Stimulated activated CD4-positive, alpha-beta T cell treated with anti-CD3 and anti-CD28 coated beads, TNF-alpha, amount 100 ng/mL, for 1 hour (primary cell): ENCODE measurements at places on chromosomes 1 and 21.

DNA sequence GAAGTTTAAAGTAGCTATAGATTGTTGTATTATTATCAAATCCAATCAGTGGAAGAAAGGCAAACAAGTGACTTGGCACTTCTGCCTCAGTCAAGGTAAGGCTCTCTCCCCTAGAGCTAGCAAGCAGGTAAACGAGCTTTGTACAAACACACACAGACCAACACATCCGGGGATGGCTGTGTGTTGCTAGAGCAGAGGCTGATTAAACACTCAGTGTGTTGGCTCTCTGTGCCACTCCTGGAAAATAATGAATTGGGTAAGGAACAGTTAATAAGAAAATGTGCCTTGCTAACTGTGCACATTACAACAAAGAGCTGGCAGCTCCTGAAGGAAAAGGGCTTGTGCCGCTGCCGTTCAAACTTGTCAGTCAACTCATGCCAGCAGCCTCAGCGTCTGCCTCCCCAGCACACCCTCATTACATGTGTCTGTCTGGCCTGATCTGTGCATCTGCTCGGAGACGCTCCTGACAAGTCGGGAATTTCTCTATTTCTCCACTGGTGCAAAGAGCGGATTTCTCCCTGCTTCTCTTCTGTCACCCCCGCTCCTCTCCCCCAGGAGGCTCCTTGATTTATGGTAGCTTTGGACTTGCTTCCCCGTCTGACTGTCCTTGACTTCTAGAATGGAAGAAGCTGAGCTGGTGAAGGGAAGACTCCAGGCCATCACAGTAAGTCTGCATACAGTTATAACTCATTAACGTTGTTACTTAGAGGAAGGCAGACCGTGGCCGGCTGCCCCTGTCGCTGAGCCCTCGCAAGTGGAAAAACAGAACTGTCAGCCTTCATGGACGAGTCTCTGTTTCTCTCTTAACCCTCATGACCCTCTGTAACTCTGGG is at the start of gene PALMD:
PALMD (plus strand) TSS at position 415 of the 833 bp plus-strand sequence; CDS start at position 620, 205 bp downstream.
- no peak for DNase-seq

- DNase-seq: no peak
Measured at GRCh38 chr1:243475966-243476365, 220.1 kb downstream of the SDCCAG8 start.

- DNase-seq: no peak
Measured at GRCh38 chr1:21238141-21238800, 52.0 kb downstream of the ECE1 start.

DNA sequence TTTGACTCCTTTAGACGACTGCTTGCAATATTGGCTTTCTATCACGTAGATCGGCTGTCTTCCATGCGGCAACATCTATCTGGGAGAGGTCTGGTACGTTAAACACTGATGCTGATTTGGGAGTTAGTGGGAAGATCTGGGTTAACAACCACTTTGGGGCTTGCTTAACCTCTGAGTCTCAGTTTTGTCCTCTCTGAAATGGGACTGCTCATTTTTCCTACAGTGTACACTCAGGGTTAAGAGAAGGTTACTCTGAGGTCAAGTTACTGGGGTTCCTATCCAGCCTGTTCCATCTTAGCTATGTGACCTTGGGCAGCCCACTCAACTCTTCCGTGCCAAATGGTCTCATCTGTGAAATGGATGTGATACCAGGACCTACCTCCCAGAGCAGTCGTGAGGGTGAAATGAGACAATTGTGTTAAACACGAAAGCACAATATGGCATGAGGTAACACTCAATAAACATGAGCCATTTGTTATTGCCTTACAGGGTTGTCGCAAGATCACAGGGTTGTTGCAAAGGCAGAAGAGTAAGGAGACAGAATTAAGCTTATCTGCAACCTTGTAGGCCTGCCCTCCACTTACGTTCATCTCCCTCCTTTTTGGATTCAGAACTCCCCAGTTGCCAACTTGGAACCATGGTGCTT is 5.6 kb downstream of the ABCA4 start:
- no peak for DNase-seq

DNA sequence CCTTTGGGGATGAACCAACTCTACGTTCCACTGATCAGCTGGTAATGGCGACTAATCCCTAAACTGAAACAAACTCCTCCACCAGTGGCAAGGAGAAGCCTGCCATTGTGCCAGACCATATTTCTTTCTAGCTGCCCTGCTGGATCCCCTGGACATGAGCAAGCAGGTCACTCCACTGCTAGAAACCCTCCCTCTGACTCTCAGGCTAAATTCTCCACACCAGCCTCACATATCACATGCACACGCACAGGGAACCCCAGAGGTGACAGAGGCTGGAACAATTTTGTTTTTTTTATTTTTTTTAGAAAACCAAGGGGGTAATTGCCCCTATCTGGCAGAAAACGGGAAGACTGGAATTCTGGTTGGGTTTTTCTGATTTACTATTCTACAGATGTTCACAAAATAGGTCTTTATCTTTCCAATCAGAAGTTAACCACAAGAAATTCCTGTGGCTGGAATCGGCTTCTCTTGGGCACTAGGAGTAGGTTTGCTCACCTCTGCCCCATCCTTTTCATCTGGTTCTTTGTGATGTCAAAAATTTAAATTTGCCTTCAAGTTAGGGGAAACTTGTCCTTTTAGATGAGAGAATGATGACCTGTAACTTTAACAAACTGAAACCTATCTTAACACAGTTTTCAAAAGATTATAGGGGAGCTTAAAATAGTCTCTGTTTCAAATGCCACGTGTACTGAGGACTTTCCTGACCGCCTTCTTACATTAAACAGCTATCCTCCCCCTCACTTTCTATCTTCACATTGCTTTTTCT is 258.1 kb downstream of the SDCCAG8 start:
- DNase-seq: no peak

DNA sequence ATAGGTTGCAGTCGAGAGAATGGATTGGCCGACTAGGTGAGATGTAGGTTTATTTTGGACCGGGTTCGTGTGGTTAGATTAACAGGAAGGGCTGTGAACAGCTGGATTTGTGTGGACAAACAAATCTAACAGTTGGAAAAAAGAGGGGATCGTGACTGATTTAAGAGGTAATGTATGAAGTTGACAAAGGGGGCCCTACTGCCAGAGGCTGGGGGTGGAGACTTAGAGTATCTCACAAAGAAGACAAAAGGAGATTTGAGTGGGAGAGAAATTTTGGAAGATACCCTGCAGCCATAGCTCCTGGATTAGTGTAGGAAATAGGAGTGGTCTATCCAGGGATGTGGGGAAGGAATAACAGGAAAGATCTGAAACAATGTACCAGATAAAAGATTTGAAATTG is 38.8 kb upstream of the PLA2G5 start:
- DNase-seq: no peak

DNA sequence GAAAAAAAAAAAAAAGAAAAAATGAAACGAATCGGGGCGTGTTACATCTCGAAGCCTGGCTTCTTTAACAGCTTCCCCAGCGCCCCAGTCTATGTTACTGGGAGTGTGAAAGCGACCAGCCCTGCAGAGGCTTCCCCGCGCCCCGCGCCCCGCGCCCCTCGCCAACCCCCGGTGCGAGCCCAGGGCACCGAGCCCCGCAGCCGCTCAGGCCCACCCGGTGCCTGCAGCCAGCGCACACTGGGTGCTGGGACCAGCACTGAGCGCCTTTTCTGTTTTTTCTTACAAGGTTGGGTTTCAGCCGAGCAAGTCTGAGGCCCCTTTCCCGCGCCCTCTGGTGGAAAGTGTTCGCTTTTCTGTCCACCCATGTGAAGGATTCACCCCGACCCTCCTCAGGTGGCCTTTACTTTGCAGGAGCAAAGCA is 42.1 kb upstream of the ZNF496 start:
- no peak for DNase-seq

- DNase-seq: no peak
Measured at GRCh38 chr1:56235909-56236510, 343.4 kb downstream of the PLPP3 start.

GRCh38 chr1:31248276-31248675 is 8.6 kb upstream of the NKAIN1 start:
- no peak for DNase-seq

GRCh38 chr1:180787628-180788307 is 124.9 kb upstream of the KIAA1614 start:
- DNase-seq: no peak

DNA sequence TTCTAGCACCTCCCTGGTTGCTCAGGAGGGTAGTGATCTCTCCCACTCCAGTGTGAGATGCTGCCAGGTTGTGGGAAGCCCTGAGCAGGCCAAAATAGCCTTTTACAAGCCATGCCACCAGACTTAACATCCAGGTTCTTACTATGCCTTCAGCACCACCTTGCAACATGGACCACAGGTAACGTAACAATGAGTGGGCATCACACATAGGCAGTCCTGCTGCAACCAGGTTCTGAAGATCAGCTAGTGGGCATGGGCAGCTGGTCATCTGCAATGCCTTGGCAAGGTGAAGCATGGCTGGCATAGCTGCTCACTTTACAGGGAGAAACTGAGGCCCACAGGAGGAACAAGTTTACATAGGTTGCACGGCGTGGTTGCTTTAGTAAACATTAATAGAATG is 40.7 kb downstream of the DHCR24 start:
- DNase-seq: no peak

GRCh38 chr1:24742090-24742938 is 2.9 kb upstream of the CLIC4 start:
- no peak for DNase-seq
